ENCODE measurements at places on chromosomes 5 and 9.
A peak's percentile ranks its signal among the peaks of the same experiment; 100 is the strongest.

- no peak for DNase-seq
Measured at GRCh38 chr5:35826554-35826953, 30.1 kb upstream of the IL7R start.

GRCh38 chr5:154367101-154367500 is 78.7 kb upstream of the SAP30L start:
- no peak for DNase-seq

GRCh38 chr9:1014640-1015039 is 35.5 kb upstream of the DMRT2 start:
- DNase-seq, result no peak

- DNase-seq, result no peak
Measured at GRCh38 chr5:154278186-154278585, 87.7 kb downstream of the GALNT10 start.

DNA sequence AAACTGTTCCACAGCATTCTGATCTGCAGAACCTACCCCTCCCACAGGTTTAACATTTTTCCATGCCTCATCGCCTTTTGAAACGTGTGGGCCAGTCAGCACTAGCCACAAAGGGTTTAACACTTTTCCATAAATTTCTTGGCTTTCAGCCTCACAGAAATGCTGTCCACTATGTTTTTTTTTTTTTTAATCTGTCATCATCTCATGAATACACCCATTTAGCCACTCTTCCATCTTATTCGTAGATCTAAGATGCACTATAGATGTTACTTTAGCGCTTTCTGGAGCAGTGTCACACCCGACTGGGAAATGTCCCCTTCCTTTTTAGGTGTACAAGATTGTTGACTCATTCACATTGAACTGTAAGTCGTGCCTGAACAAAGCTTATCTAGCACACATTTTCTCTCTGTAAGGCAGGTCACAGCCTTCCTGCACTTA is 62.3 kb downstream of the GCNT1 start:
- no peak for DNase-seq

- DNase-seq, result no peak
Measured at GRCh38 chr5:137186759-137187461, 312.2 kb downstream of the SPOCK1 start.

DNA sequence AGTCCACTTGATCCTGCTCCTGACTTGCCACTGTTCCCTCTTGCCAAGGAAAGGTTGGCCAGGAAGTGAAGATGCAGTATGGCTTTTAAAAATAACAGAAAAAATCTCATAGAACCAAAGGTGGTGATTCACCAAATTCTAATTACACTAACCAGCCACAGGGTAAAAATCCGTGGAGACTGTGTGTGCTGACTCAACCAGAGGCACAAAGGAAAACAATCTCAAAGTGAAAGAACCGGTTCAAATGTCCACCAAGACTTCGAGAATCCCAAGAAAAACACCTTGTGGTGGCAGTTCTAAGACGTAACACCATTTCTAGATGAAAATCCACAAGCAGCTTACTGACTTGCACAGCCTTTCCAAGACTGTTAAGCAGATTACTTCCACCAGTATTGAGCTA is 279.1 kb downstream of the TLE1 start:
- no peak for DNase-seq

DNA sequence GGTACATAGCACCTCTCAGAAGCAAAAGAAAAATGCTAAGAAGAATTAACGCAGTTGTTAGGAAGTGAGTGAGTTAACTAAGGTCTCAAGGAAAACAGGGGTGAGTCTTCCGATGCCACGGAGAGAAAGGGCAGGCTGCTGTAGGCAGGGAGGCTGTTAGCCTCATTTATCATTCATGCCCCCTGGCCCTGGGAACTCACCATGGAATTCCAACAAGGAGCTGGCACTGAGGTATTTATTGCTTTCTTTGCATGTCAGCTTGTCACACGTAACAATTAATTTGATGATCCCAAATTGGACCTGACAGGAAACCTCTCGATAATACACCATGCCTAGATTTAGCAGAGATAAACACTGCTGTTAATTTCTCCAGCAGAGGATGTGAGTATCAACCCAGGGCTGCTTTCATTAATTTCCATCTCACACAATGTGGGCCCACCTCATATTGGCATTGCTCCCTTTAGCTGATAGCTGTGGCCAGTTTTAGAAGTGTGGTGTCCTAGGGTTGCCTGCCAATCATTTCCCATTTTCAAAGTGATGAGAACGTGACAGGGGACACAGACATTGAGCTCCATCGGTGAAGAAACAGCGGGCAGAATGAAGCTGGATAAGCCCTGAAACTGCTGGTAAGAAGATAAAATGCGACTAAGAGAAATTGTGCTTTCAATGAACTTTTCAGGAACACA is 45.3 kb downstream of the DAP start:
- no peak for DNase-seq

- DNase-seq, result no peak
Measured at GRCh38 chr5:41347569-41347968, 134.2 kb upstream of the C6 start.

DNA sequence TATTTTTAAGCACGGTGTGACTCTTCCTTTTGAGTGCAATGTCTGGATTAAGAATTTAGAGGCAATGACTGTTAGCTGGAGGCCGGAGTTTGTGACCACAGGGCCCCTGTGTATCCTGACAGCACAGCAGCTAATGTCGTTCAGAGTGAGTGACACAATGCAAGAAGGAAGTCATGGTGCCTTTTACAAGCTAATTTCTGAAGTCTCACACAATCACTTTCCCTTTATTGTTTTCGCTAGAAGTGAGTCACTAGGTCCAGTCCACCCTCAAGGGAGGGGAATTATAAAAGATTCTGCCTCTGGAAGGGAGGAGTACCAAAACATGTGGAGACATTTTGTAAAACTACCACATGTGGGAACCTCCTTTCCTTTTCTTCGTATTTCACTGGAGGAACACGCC is 185.5 kb upstream of the FGF10 start:
- no peak for DNase-seq

DNA sequence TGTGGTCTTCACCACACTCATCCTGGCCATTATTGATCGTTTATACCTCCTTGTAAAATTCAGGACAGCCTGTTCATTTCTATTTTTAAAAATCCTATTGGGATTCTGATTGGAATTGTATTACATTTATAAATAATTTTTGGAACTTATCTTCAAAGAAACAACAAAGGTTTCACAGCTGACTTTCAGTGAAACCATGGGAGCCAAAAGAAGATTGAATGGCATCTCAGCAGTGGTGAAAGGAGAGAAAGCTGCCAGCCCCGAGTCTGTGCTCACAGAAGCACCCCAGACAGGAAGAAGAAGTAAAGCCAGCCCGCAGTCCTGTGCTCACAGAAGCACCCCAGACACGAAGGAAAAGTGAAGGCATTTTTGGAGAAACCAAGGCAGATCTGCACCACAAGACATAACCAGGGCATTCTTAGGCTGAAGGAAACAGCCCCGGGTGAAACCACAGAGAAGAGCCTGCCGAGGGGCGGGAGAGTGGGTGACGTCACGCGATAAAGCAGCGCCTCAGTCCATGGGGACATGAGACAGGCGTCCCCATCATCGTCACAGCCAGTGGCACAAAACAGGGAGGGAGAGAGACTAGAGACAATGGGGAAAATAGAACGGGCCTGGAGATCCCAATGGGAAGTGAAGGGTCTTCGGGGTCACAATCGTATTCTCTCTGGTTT is 42.5 kb upstream of the SLC9A3 start:
- DNase-seq, result no peak

DNA sequence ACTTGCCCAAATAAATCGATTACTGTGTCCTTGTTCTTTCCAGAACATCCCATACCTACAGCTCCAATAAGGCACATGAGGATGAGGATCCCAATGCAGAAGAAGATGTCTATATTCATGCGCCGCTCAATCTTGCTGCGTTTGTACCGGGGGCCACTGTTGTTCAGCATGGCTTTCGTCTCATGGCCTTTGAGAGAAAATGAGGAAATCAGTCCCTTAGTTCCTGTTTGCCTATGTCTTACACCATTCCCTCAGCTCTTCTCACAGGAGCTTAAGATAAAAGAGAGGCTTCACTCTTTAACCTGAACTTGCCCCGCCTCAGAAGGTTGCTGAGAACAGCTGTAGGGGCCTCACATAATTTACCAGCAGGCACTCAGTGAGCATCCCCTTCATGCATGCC is 211.6 kb downstream of the ATP10B start:
- no peak for DNase-seq

GRCh38 chr5:127589309-127590030 is 59.4 kb upstream of the CTXN3 start:
- no peak for DNase-seq

GRCh38 chr5:109654455-109654854 is 35.3 kb upstream of the MAN2A1 start:
- no peak for DNase-seq

DNA sequence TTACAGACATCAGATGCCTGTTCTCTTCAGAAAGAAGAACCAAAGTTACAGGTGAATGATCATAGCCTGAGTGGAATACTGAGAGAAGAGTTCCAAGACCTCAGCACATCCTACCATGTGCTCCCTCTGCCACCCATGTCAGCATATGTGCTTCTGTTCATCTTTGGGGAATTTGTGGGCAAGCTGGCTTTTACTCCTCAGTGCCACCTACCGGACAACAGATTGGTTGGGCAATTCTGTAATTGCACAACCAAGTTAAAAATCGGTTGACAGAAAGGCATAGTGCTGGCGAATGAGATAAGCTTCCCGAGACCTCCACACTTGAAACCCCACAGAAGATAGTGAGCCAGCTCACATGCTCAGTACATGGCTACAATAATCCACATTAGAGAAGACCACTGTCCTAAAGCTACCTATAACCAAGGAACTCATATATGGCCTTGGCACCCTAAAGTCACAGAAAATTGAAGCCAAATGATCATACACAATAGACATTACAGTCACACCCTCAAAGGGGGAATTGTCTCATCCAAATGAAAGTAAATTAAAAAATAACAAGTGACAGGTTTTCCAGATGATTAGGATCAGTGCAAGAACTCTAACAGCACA is 1238.0 kb upstream of the NUDT12 start:
- DNase-seq, result no peak

DNA sequence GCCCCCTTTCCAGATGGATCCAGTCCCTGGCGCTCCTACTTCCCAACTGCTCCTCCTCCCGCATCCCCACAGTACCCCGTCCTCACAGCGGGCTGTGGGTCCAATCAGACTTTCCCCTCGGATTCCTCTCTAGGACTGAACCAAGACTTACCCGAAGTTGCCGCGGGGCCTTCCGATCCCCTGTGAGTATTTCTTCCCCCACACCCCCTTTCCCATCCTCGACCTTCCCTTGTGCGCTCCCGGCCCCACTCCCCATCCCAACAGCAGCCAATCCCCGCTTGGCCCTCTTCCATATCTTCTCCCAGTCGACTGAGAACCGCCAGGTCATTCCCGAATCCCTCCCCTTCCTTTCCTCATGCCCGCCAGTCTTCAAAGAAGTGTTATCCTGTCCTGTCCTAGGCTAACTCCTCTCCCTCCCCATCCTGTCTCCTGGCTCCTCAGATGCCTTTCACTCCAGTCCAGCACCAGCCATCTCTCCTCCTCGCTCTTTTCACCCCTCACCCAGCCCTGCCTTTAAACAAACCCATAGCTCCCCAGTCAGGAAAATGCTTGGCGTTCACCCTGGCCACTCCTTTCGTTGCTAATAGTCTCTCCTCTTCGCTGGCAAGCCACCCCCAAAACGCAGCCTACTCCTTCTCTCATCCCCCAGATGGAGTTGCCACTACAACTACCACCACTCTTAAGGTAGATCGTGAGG is 646 bp downstream of the SWI5 start:
- DNase-seq, result no peak

- DNase-seq, result no peak
Measured at GRCh38 chr9:4558371-4558998, 68.2 kb downstream of the SLC1A1 start.

DNA sequence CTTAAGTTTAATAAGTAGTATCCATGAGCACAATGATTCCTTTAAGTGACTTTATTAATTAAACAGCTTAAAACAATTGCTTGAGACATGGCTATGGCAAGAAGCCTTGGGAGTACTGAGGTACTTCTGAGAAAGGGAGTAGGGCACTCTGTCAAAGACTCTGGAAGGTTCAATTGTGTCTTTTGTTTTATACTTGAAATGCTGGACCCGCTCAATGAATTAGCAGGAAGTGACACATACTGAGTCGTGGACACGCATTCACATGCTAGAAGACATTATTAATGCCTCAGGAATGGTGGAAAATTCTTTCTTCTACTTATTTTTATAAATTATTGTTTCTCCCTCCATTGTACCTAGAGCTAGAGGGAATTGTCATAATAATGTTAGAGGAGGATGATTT is 347.3 kb upstream of the ZNF608 start:
- DNase-seq, result no peak

DNA sequence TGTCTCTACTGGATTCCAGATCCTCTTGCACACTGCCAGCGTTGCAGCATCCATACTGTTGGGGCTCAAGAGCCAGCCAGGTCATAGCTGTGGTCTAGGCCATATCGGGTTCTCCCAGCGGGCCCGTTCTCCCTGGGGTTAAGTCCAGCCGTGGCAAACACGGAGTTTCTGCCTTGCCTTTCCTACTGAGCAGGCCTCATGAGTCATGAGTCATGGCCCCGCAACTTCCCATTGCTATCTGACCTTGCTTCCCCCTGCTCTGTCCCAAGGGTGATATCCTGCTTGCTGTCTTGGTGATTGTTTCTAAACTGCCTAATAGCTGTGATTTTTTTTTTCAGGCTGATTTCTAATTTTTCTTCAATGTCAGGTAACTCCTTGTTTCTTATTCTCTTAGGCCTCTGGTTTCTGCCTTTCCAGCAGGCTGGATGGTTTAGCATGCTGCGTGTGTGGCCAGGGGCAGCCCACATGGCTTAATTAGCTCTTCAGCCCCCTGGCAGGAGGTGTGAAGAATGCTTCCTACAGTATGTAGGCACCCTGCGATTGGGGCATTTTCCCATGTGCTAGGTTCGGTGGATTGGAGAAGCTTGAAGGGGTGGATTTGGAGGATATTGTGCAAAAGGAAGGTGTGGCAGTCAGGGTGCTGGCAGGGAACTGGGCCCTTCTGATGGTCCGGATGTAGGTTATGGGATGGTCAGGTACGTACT is 18.7 kb downstream of the DAPK1 start:
- no peak for DNase-seq

GRCh38 chr5:124746916-124747790 is 714 bp upstream of the ZNF608 start:
- no peak for DNase-seq

GRCh38 chr9:100030548-100030947 is 68.3 kb downstream of the ERP44 start:
- no peak for DNase-seq

- DNase-seq, result no peak
Measured at GRCh38 chr5:7638456-7638855, 212.5 kb downstream of the CFAP90 start.

DNA sequence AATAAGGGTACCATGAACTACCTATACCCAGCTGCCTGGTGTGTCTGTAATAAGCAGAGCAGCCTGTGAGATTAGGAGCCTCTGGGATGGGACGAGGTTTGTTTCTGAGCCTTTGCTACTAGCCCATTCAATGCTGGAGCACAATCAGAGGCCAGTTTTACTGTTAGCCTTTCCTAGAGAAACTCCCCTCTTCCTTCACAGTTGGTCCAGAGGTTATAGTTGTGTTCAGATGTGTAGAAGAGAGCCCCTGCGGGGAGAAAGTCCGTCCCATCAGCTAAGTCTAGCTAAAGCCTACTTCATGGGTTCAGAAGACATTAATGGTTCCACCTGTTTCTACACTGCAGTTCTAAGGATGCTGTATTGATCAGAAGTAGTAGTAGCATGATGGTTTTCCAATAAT is 16.8 kb downstream of the NUP214 start:
- DNase-seq, result no peak

- peak; percentile 98 for DNase-seq
Measured at GRCh38 chr5:150412319-150413175, at the start of gene CD74. CD74 (minus strand) TSS chr5:150412910; CDS start chr5:150412749, 161 bp downstream.

GRCh38 chr5:126718236-126718868 is 58.6 kb upstream of the LMNB1 start:
- no peak for DNase-seq
